ENCODE measurements at places on chromosomes 7 and 10.
A peak's percentile ranks its signal among the peaks of the same experiment; 100 is the strongest.

- no peak for DNase-seq
These were observed 329.9 kb upstream of the CELF2 start for GRCh38 chr10:10687751-10688150.

GRCh38 chr10:133158437-133158755 is 1.6 kb upstream of the KNDC1 start:
- no peak for DNase-seq

- no peak for DNase-seq
These were observed 3.2 kb downstream of the FRMD4A start for GRCh38 chr10:14327527-14327926.

- DNase-seq = no peak
These were observed 35.0 kb downstream of the RAMP3 start for GRCh38 chr7:45192621-45193041.

DNA sequence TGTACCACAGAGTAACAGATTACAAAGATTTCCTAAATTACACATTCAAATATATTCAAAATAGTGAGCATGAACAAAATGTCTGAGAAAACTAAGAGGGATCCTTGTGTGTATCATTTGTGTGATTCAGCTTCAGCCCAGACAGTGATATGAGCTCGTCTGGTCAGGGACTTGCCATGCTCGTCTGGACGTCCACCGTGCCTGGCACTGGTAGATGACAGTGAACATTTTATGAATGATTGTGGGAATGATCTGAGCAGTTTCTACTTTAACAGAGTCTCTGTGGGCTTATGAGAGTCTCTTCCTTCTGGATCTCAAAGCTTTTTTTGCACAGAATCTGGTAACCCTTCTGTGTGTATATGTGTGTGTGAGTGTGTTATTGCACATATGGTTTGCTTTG is 34.2 kb upstream of the ANKRD2 start:
- DNase-seq = no peak

GRCh38 chr7:80721883-80722615 is 83.6 kb downstream of the CD36 start:
- DNase-seq = no peak

DNA sequence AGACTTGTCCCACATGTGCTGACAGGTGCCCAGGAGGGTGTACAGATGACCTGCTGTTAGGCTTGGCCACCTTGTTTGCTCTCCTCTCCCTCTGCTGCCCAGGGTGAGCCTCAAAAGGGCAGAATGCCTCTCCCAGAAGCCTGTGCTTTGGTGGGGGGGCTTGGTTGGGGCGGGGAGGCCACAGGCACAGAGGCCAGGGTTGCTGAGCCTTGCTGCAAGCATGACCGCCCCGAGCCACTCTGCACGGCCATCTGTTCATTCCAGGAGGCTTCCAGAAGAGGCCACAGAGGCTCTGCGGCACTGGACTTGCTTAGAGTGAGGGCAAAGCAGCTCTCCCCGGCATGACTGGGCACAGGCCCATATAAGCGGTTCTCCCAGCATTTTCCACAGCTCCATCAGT is 190.8 kb downstream of the GLRX3 start:
- no peak for DNase-seq

GRCh38 chr10:114879541-114880158 is 58.1 kb downstream of the FHIP2A start:
- DNase-seq = no peak

DNA sequence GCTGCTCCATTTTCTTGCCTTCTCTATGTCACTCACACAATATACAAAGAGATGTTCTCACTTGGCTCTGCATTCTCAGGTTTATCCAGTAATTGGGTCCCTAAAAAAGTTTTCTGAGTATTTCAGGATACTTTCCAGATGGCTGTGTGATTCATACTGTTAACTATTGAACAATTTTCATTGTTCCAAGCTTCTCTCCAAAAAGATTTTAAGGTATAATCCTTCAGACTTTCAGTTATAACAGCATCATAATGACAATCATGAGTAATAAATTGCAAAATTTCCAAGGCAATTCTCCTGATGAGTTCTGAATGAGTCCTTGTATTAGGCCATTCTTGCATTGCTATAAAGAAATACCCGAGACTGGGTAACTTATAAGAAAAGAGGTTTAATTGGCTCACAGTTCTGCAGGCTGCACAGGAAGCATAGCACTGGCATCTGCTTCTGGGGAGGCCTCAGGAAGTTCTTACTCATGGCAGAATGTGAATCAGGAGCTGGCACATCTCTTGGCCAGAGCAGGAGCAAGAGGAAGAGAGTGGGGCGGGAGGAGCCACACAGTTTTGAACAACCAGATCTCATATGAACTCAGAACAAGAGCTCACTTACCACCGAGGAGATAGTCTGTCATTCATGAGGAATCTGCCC is 148.1 kb downstream of the SLC16A9 start:
- no peak for DNase-seq

- no peak for DNase-seq
These were observed 471.4 kb downstream of the XPNPEP1 start for GRCh38 chr10:109451879-109452278.

GRCh38 chr10:51046654-51047053 is 27.6 kb upstream of the PRKG1 start:
- DNase-seq = no peak

DNA sequence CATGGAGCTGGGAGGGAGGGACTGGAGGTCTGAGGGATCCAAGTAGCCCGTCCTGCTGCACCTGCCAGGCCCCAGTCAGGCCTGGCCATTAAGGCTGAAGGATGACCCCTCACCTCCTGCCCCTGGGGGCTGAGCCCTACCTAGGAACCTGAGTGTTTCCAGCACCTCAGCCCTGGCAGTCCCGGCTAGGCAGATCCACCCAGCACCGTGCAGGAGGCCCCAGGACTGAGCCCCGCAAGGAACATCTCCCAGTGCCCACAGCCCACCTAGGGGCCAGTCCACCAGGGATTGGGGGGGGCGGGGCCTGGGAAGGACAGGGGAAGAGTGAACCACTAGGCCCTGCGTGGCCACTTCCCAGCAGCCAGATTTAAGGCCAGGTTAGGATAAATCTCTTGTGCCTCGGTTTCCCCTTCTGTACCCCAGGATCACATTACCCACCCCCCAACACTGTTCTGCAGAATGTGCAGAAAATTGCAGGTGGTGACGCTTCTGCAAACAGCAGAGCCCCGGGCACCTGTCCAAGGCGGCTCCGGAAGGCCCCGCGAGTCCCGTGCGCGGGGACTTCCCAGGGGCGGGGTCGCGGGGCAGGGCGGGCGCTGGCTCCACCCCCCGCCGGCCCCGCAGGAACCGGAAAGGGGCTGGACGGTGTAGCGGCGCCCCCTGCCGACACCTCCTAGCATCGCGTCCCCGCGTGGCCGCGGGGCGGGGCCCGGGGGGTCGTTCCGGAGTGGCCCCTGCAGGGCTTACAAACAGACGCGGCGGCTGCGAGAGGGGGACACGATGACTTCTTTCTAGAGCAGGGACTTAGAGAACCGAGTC is 55.9 kb downstream of the PWWP2B start:
- peak; percentile 73 for DNase-seq

- DNase-seq = no peak
These were observed 4.2 kb downstream of the HTRA1 start for GRCh38 chr10:122465401-122466040.

- DNase-seq = no peak
These were observed 179.2 kb upstream of the ZMIZ1 start for GRCh38 chr10:78889536-78890063.

DNA sequence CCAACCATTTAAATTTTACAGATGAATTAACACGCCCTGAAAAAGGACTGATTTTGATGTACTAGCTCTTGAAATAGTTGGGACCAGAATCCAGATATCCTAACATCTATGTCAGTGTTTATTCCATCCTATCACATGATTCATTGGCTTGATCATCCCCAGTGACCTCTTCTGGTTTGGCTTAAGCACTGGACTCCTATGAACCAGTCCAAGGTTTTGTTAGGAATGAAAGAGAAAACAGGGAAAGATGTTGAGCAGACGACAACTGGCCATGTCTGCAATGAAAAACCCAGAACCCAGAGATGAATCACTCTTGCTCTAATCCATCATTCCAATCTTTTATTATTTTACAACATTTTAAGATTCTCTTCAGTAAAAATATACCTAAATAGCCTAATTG is 1080.9 kb downstream of the SORCS1 start:
- DNase-seq = no peak

DNA sequence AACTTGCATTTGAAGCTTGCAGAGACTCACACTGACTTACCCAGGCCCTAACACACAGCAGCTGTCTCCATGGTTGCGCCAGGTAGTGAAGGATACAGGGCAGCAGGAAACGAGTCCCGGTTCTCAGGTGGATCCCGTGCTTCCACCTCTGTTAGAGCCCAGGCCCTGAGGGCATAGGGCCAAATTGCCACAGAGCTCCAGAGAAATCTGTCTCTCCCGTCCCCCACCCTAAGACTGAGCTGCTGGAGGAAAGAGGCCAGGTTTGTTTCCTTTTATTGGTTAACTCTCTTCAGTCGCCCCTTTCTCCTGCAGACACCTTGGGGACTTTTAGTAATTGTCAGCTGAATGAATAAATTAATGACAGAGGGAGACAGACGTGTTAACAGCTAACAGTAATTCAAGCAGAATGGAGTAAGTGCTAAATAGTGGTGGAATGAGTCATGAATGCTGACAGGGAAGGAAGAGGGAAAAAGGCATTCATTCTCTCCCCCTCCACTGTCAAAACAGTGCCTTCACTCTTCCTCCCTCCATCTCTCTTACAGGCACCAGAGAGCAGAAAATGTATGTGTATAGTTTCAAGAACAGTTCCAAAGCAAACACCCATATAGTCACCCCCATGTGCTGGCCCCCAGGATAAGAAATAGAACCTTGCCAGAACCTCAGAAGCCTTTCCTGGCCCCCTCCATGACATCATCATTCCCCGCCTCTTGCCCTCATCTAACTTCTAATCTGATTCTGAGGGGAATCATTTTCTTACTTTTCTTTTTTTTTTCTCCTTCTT is 16.8 kb upstream of the DLG5 start:
- DNase-seq = no peak

- no peak for DNase-seq
These were observed 107.3 kb downstream of the SMURF1 start for GRCh38 chr7:99036546-99037111.

GRCh38 chr10:110350812-110351211 is 46.1 kb upstream of the SMNDC1 start:
- DNase-seq = no peak

DNA sequence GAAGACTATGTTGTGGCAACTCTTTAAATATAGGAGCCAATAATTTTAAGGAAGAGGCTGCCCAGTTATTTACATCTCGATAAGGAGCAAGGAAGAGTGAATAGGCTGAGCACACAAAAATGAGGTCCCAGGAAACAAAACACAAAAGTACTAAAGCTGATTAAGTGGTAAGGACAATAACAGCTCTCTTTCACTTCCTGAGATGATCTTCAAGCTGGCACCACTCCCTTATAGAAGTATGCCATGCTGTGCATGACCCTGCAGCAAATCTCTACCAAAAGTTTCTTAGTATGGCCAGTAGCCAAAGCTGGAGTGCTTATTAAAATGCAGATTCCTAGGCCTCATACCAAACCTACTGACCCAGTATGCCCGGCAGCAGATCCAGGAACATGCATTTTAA is 39.7 kb downstream of the CADPS2 start:
- no peak for DNase-seq

GRCh38 chr7:135209225-135209834 is 2.0 kb downstream of the WDR91 start:
- DNase-seq = no peak

- no peak for DNase-seq
These were observed 15.1 kb downstream of the WAPL start for GRCh38 chr10:86506499-86506898.

DNA sequence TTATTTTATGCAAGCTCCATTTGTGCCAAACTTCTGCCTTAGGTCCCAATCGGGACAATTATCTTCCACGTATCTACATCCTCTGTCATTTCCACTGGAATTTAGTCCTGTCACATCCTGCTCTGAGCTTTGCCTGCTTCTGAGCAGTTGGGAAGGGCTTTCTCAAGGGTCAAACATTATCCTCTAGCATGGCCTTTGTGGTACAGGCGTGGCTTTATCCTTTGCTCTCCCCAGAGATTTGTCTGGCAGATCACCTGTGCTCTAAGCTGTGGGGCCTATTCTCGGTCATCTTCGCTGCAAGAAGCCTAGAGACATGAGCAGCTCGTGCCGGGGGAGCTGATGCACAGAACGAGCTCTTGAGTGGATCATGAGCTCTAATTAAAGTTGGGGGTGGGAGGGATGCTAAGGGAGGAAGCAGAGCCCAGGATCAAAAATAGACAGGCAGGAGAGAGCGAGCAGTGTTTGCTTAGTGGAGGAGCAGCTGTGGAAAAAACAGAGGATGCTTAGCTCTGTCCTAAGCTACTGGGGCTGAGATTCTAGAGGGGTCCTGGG is 19.8 kb upstream of the TMEM273 start:
- no peak for DNase-seq

DNA sequence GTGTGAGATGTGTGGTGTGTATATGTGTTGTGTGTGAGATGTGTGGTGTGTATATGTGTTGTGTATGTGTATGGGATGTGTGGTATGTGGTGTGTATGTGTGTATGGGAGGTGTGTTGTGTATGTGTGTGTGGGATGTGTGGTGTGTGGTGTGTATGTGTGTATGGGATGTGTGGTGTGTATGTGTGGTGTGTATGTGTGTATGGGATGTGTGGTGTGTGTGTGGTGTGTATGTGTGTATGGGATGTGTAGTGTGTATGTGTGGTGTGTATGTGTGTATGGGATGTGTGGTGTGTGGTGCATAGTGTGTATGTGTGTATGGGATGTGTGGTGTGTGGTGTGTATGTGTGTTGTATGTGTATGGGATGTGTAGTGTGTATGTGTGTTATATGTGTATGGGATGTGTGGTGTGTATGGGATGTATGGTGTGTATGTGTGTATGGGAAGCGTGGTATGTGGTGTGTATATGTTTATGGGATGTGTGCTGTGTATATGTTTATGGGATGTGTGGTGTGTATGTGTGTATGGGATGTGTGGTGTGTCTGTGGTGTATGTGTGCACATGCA is 30.8 kb downstream of the IKZF1 start:
- DNase-seq = no peak

DNA sequence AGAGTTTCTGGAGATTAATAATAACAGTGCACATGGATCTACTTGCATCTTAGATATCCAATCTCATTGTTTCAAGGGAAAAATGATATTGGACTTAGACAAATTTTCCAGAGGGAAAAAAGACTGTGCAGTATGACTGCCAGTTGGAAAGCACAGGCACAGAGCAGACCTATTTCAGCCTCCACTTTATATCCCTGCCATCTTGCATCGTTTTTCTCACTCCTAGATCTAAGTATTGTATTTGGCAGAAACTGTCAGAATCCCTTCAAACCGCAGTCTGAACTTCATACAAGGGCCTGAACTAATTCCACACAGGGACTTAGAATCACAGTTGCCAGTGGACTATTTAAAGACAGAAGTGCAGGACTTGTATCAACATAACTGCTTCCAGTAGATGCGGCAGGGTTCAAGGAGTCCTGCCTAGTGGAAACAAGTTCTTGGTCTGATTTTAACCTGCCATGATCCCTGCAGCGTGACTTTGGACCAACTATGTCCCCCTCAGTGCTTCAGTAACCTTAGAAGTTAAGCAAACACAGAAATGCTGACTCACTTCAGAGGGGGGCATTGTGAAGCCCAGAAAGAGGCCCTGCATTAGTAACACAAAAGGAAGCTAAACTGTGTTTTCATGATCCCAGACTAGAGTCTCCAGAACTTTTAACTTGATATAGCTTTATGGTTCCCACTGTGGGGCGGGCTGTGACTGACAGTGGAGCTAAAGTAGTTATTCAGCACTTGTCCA is 95.7 kb upstream of the PALS2 start:
- no peak for DNase-seq
